ENCODE measurements at places on chromosomes 5 and 9.

GRCh38 chr9:132384376-132384775, 22.3 kb downstream of the TTF1 start:
- no peak for DNase-seq

- DNase-seq: no peak
These were observed 83.0 kb downstream of the NDUFS4 start for GRCh38 chr5:53643445-53643844.

GRCh38 chr5:50574121-50574520, 92.3 kb upstream of the PARP8 start:
- no peak for DNase-seq

DNA sequence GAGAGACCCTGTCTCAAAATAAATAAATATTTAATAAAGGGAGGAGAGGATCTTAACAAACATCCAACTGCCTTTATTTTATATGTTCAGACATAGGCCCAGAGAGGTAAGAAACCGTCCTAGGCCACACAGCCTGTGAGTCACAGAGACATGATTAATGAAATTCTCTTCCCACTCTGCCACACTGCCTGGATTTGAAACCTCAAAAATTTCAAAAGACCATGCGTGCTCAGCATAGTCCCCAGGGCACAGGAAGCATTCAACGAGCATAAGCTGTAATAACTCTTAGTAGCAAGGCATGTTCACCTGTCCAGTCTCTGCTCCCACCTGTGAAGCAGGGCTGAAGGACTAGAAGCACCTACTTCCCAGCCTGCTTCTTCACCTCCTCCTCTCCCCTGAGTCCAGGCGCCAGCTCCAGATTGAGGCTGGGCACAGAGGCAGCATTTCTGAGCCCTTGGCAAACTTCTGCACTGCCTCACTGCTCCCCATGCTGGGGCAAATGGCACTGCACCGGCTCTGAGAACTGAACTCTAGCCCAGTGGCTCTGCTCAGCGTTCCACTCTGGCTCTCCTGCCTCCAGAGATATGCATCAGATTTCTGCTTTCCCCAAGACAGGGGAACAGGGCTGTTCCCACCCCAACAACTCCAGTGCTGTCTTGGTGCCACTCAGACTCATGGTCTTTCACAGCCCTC, 1.1 kb downstream of the FAT2 start:
- DNase-seq: no peak

GRCh38 chr5:78888580-78889368, 96.3 kb downstream of the ARSB start:
- no peak for DNase-seq

- DNase-seq: no peak
These were observed 997 bp downstream of the AUH start for GRCh38 chr9:91360551-91361290.

DNA sequence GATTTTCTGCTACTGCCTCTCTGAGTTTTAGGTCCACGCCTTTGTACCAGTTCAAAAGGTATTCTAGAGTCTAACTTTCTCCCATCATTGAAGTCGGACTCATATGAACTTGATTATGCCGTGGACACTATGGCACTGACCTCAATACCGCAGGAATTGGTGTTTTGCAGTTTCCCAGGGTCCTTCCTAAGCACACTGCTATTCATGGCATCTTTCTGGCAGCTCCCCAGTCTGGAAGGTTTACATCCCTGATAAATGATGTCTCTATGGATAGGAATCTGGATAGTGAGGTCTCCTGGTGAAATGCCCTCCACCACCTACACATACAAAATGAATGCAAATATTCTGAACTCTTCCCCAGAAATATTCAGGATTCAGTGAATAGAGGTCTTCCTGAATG, 422.2 kb downstream of the CTNND2 start:
- DNase-seq: no peak

GRCh38 chr5:132184588-132184987, 43.1 kb downstream of the P4HA2 start:
- no peak for DNase-seq

DNA sequence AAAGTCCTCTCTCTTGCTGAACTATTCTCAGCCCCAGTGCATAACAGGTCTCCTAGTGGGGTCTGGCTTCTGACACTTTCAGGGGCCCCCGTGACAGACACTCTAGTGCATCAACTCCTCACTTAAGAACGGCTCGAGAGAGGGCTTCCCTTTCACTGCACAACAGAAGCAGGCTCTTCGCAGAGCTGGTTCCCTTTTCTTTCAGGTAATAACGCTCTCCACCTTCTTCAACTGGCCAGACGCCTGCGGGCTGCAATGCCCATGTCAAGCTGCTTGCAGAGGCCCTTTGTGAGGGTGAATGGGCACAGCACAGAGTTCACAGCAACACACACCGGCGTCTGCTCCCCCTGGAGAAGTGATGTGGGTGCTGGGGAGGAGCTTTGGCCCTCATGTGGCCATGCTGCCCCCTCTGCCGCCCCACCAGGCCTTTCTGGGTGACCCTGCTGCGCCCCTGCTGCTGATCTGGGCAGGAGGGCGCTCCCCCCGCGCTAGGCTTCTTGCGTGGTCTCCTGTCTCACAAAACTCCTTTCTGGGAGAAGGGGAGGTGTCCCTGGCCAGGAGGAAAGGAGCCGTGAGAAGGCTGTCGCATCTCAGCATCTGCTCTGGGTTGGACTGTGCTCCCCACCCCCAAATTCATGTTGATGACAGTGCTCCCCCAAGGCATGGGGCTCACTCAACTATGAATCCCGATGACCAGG, 2.4 kb downstream of the MRPL36 start:
- DNase-seq: no peak

- DNase-seq: no peak
These were observed 56.7 kb downstream of the MAPKAP1 start for GRCh38 chr9:125650271-125650737.
